RWPE2 (cell line): ENCODE measurements at places on chromosomes 1 and 21.

GRCh38 chr1:208158640-208159554, 85.3 kb downstream of the PLXNA2 start:
- no peak for DNase-seq

DNA sequence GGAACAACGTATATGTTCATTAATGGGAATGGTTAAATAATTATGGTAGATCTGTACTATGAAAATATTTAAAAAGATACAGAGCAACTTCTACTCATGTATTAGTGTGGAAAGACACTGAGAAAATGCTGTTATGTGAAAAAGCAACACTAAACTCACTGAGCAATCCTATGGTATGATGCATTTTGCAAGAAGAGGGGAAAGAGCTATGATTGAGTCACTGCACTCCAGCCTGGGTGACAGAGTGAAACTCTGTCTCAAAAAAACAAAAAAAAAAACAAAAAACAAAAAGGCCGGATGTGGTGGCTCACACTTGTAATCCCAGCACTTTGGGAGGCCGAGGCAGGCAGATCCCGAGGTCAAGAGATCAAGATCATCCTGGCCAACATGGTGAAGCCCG, 44.4 kb downstream of the ATP5PO start:
- no peak for DNase-seq

DNA sequence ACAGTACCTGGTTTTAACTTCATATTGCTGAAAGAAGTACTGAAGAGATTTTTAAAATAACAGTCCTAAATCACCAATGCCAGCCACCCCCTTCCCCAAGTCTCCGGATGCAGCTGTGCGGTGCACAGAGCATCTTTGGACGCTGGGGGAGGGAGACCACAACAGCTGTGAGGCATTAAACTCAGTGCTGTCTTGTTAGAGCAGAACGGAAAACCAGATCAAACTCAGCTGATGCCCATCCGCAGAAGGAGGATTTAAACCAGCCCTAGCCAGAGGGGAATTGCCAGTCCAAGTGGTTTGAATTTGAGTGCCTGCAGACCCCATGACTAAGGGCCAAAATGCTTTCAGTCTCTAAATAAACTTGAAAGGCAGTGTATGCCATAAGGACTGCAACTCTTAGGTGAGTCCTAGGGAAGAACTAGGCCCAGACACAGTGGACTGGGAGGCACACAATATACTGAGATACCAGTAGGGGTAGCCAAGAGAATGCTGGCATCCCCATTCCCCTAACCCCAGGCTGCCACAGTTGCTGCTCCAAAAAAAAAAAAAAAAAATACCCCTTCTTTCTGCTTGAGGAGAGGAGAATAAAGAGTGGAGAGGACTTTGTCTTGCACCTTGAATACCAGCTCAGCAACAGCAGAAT, 576.2 kb downstream of the NEGR1 start:
- no peak for DNase-seq

GRCh38 chr1:55310505-55310971, 95.4 kb upstream of the USP24 start:
- peak; percentile 93 for DNase-seq

- no peak for DNase-seq
Observed at GRCh38 chr1:43067977-43068751, 103.9 kb downstream of the EBNA1BP2 start.

GRCh38 chr21:34567604-34568155, 47.2 kb downstream of the RCAN1 start:
- DNase-seq: no peak

DNA sequence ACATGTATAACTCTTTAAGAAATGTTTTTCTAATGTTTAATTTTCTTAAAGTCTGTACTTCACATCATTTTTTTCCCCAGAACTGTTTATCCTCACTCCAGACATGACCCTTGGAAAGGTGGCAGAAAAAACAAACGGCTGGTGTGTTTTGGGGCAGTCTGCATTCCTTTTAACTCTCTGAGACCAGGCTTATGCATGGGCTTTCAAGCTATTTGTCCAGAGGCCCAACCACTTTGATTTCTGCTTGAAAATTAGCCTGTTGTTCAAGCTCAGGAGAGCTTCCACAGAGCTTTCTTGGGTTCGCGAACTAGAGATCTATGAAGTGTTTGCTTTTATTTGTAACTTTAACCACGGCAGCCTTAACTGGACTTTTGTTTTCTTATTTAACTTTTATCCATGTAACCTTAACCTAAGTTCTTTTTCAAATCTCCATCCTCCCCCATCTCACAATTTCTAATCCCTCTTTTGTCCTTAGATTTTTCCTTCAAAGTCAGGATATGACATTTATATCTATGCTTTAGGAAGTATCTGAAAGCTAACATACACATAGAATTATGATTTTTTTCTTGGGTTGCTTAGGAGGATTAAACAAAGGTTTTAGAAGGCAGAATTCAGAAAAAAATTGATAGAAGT, 111.8 kb downstream of the FGGY start:
- no peak for DNase-seq

- no peak for DNase-seq
Observed at GRCh38 chr1:52281518-52281917, 84.5 kb downstream of the CC2D1B start.

- DNase-seq: peak; percentile 54
Observed at GRCh38 chr21:42650441-42651421, 2.7 kb upstream of the PDE9A start.
